ENCODE measurements at places on chromosomes 7 and 10. TPM values are rescaled to one million over a fixed set of nuclear protein-coding genes. Genes with fewer than 3 reads are reported as not detected.
A peak's percentile ranks its signal among the peaks of the same experiment; 100 is the strongest.

The EEPD1 gene
- total RNA-seq: 2.6 TPM

- no peak for DNase-seq
These were observed 176.3 kb downstream of the CREB5 start for GRCh38 chr7:28588602-28589001.

DNA sequence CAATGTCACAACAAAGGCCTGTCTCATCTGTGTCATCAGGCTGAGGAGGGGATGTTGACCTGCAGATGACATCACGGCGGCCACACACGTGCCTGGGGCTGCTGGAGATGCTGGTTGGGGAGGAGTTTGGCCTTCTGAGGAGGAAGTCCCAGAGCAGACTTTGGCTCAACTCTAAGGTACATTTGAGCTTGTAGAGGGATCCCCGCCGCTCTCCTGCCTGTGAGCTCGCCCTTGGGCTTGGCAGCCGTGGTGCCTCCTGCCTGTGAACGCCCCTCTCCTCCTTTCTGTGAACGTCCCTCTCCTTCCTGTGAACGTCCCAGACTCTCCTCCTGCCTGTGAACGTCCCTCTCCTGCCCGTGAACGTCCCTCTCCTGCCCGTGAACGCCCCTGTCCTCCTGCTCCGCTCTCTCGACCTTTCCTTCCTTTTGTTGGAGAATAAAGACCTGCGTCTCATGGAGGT lies 176.4 kb downstream of the DNAJB6 start:
- DNase-seq: peak; percentile 20

- DNase-seq: no peak
These were observed 116.5 kb upstream of the FRMD4A start for GRCh38 chr10:14447094-14447839.

DNA sequence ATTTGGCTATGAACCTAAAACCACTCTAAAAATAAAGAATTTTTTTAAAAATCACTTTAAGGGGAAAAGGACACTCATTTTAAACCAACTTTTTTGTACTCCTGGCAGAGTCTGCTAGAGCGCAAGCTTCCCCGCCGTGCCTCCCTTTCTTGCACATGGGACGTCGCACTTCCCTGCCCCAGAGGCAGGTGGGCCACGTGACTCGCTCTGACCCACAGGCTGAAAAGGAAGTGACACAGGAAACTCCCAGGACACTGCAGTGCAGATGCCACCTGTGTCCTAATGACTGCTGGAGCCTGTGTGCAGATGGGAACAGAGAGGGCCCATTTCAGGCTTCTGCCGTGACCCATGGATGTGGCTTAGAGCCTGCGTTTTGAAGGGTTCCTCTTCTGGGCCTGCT lies 142.1 kb upstream of the LANCL2 start:
- no peak for DNase-seq

DNA sequence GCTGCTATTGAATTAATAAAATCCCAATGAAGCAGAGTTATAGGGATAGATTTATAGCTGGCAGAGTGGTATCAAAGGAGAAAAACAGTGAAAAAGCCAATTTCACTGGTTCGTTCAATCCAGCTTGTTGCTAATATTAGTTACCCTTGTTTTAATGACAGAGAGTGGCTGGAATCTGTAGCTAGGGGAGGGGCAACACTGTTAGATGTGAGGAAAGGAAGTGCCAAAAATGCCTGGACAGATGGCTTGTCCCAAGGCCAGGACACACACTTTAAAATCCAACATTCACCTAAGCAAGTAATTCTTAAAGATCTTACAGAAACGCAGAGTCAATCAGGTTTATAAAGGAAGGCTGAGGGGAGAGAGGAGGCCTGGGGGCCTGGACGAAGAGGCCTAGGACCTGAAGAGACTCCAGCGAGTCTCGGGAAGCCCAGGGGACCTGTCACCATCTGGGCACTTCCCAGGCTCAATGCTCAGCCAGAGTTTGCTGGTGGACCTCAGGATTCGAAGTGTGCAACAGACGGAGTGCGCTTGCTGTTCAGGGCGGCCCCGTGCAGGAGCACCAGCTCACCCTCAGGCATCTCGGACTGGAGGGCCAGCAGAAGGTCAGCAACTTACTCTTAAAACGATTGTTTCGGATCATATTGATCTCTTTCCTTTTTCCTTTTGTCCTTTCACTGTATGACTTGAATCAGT lies 36.7 kb downstream of the TMEM248 start:
- DNase-seq: no peak

The ERVW-1 gene
- total RNA-seq: not detected

Measured in activated CD8-positive, alpha-beta T cell treated with anti-CD3 and anti-CD28 coated beads, Interleukin-2, amount 10 ng/mL, durations not matched to agents 7 days and 5 days (primary cell).